H7 (cell line): ENCODE measurements at places on chromosomes 6 and 20.
A peak's percentile ranks its signal among the peaks of the same experiment; 100 is the strongest.

- no peak for DNase-seq
These were observed 117.3 kb downstream of the CRYBG1 start for GRCh38 chr6:106477790-106478189.

DNA sequence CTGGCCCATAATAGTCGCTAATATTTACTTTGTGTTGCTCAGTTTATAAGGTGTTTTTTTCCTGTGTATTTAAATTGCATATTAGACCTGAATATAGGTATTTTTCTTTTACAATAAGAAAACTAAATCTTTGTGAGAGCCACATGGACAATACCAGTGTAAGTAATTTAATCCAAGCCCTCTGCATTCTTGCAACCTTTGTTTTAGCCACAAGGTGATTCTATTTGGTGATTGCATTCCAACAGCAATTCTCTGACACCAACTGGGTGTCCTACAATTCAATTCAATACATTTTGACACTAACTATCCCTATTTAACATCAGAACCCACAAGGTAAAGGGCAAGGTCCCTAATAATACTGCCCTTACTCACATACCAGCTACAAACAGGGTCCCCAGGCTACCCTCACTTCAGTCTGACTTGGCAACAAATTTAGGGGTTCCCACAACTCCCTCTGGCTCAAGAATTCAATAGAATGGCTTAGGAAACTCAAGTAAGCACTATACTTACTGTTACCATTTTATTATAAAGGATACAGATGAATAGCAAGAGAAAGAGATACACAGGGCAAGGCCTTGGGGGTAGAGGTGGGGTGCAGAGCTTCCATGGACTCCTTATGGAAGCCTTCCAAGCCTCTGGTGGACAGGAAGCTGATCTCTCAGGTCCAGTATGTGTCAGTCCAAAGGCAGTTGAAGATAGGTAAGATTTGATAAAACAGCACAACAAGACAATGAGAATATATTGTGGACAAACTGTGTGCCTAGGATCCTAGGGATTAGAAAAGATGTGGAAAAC is 169.3 kb downstream of the CD83 start:
- DNase-seq, result no peak

DNA sequence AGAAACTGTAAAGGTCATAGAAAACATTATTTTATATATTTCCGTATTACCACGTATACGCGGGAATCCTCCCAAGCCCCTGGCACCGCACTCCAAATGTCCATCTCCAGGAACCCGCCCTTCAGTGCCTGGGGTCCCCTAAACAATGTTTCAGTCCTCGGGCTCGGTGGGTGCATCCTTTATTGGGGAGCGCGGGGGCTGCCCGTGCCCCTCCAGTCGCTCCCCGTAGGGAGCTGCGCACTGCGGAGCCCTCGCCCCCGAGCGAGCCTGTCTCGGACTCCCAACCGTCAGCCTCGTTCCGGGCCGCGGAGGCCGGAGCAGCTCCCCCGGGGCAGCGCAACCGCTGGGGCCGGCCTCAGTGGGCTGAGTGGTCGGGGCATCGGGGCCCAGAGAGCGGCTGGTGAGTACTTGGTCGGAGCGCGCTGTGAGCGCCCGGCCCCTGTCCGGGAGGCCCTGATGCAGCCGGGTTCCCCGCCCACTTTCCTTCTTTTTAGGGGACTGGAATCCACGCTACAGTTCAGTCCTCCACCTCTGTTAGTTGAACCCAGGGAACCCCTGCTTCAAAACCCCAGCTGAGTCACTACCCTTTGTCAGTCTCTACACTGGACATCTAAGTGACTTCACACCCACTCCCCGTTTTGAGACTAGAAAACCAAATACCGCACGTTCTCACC is at the start of gene DNAH8:
TSS of gene DNAH8 (plus strand) at position 296 of the 674 bp plus-strand sequence. CDS start 7,499 bp downstream, outside the sequence.
- DNase-seq, result peak; percentile 59

GRCh38 chr6:168618546-168619315 is 177.7 kb downstream of the SMOC2 start:
- DNase-seq, result no peak
